ENCODE measurements at places on chromosomes 11 and 22.

DNA sequence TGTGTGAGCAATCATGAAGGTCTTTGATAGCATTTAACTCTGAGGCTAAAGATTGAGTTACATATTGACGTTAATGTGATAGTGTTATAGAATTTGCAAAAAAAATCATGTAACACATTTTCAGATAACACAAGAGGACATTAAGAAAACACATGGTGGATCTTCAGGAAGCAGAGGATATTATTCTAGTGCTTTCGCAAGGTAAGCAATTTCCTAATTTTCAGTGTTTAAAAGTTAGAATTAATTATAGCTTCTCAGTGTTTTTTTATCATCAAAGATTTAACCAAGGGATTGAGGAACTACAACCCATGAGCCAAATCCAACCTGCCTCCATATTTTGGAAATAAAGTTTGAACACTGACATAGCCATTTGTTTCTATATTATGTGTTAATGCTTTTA lies 78.5 kb downstream of the DKK3 start:
- no peak for DNase-seq

- DNase-seq, result peak; percentile 88
These were observed 425.6 kb downstream of the SHANK2 start for GRCh38 chr11:70826541-70827335.

DNA sequence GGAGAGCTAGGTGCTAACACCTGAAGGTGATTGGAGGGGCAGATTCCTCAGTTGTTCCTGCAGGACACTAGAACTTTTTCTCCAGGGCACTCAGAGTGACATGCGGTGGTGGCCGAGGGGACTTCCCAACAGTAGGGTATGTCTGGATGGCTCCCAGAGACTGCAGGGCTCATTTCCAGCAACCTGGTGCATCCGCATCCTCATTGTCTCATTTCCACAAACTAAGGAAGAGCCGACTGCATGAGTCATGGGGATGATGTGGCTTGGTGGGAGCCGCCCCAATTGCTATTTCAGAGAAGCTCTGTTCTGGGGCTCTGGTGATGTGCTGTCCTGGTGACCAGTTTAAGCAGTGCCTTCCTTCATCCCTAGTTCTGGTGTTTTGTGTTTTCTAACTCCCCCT lies 2.8 kb upstream of the ROBO4 start:
- no peak for DNase-seq

- no peak for DNase-seq
These were observed 30.4 kb downstream of the TPBGL start for GRCh38 chr11:75270896-75271418.
